ENCODE measurements at places on chromosomes 3 and 15. TPM values are rescaled to one million over a fixed set of nuclear protein-coding genes. Genes with fewer than 3 reads are reported as not detected.

- peaks cover 3% of the 10 kb centered on the region for H3K36me3 ChIP-seq
- H3K27me3 ChIP-seq: peaks cover 56% of the 10 kb centered on the region
- H3K4me1 ChIP-seq: peaks cover 2% of the 10 kb centered on the region
- DNase-seq: peak; percentile 71
These were observed at the start of gene MELTF for GRCh38 chr3:197029511-197030167. MELTF (minus strand) TSS chr3:197029817; CDS start chr3:197029702, 115 bp downstream.

The ST6GAL1 gene
- total RNA-seq: 80.7 TPM

DNA sequence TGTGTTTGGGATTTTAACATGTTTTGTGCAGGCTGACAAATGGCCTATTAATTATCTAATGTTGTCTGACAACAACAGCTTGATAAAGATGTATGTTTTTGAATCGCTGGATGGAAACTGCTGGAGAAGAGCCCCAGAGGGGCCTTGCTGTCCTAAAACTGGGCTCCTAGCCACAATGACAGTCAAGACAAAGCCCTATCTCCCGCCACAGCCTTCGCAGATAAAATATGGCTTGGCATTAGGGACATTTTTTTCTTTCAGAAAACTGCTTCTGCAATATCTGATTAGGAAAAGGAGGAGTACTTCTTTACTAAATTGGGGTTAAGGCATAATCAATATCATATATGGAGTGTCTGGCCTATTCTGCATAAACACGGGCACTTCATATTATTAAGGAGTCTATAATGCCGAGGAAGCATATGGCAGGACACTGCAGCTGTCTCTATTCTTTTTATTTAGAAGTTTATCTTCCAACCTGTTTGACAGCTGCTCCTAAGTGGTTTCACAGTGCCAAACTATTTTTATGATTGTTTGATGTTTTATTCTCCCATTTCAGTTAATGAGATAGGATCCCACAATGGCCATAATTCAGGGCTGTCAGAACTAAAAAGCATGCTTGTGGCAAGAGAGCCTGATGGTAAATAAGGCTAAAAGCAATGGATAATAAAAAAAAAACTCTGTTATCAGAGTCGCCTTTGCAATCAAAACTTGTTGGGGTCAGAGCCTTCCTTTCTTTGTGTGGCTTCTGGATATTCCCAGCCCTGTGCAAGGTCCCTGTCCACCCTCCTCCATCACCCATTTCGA lies 210.1 kb downstream of the MECOM start:
- no peaks in the 10 kb centered on the region for H3K27me3 ChIP-seq
- DNase-seq: no peak
- H3K36me3 ChIP-seq: peaks cover 3% of the 10 kb centered on the region
- peak overlapping the region; percentile 62 for H3K27ac ChIP-seq
- peaks cover 33% of the 10 kb centered on the region for H3K4me1 ChIP-seq
- H3K4me3 ChIP-seq: no peak overlapping the region

The TTLL13 gene
- total RNA-seq: 0.69 TPM

- H3K27ac ChIP-seq: no peak overlapping the region
- H3K36me3 ChIP-seq: no peaks in the 10 kb centered on the region
- no peaks in the 10 kb centered on the region for H3K4me1 ChIP-seq
- H3K27me3 ChIP-seq: no peaks in the 10 kb centered on the region
- H3K4me3 ChIP-seq: no peak overlapping the region
- DNase-seq: no peak
These were observed 106.9 kb upstream of the THSD4 start for GRCh38 chr15:71008250-71008870.

GRCh38 chr3:51967384-51968169 lies at the start of gene PCBP4:
PCBP4 (minus strand) TSS chr3:51967454; CDS start chr3:51961240, 6,214 bp downstream.
- H3K27me3 ChIP-seq: no peaks in the 10 kb centered on the region
- peaks cover 3% of the 10 kb centered on the region for H3K36me3 ChIP-seq
- peak within 1 kb of the TSS; percentile 89 for H3K4me3 ChIP-seq
- H3K27ac ChIP-seq: peak within 1 kb of the TSS; percentile 95
- H3K4me1 ChIP-seq: peaks cover 31% of the 10 kb centered on the region

DNA sequence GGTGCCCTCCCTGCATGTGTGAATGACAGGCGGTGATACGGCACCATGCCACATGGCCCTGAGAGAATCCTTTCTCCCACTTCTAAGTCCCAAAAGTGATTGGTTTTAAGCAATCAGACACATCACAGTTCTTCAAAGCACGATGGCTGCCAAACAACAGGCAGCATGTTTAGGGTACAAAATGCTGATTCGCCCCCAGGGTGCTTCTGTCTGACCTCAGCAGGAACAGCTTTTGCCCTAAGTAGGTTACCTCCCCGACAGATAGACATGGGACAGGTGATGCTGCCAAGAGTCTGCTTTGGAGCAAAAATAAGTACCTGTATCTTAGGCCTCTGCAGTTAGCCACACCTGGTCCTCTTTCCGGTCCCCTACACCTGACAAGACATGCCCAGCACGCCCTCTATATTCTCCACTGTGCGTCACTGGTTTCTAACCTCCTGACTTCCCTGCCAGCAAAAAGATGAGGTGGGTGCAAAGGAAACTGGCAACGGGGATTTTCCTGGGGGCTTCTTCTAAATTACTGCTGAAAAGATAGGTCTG lies 549.8 kb downstream of the FOXP1 start:
- peak overlapping the region; percentile 59 for H3K27ac ChIP-seq
- H3K27me3 ChIP-seq: no peaks in the 10 kb centered on the region
- peaks cover 49% of the 10 kb centered on the region for H3K36me3 ChIP-seq
- no peak overlapping the region for H3K4me3 ChIP-seq
- H3K4me1 ChIP-seq: peaks cover 18% of the 10 kb centered on the region

The GOLGA6B gene
- not detected for total RNA-seq

DNA sequence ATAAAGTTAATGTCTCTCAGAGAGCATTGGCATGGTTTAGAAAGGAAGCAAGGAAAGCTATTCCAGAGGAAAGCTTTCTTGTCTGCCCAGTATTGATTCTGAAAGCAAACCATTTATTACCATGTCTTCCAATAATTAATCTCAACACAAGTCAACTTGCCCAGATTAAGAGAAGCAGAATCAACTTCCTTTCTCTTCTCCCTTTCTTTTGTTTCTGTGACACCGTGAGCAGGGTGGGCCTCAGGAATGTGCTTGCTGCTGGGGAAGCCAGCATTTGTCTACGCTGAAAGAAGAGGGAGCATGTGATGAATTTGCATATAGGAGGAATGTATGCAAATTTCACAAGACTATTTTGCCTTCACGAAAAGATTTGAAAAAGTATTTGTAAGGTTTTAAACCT lies 368.6 kb upstream of the ROPN1 start:
- H3K36me3 ChIP-seq: peaks cover 12% of the 10 kb centered on the region
- no peak for DNase-seq
- peaks cover 18% of the 10 kb centered on the region for H3K4me1 ChIP-seq
- peak overlapping the region; percentile 9 for H3K4me3 ChIP-seq

DNA sequence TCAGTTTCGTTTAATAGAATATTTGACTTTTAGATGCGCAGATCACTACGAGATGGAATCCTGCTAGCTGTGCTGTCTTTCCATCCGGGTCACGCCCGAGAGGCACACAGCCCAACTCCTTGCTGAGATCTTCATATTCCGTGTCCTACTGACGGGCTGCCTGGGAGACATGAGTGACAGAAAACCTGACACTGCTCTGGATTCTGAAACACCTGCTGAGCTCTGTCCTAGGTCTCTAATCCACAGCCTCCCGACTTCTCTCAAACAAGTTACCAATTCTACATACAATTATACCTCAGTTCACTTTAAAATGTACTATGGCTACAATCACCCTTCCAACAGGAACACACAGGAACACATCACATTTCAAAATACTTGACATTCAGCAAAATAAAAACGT lies 27.2 kb downstream of the TFRC start:
- no peaks in the 10 kb centered on the region for H3K4me1 ChIP-seq
- H3K4me3 ChIP-seq: no peak overlapping the region
- no peaks in the 10 kb centered on the region for H3K27me3 ChIP-seq
- peaks cover 47% of the 10 kb centered on the region for H3K36me3 ChIP-seq
- H3K27ac ChIP-seq: no peak overlapping the region

- no peak overlapping the region for H3K4me3 ChIP-seq
- H3K27me3 ChIP-seq: no peaks in the 10 kb centered on the region
- DNase-seq: no peak
- peak overlapping the region; percentile 15 for H3K27ac ChIP-seq
- H3K4me1 ChIP-seq: no peaks in the 10 kb centered on the region
These were observed 21.4 kb downstream of the CCDC191 start for GRCh38 chr3:114034787-114035545.

- H3K36me3 ChIP-seq: no peaks in the 10 kb centered on the region
- no peak for DNase-seq
- H3K4me1 ChIP-seq: peaks cover 16% of the 10 kb centered on the region
- H3K27me3 ChIP-seq: peaks cover 23% of the 10 kb centered on the region
These were observed 170.2 kb upstream of the IL12A start for GRCh38 chr3:159818399-159818798.

DNA sequence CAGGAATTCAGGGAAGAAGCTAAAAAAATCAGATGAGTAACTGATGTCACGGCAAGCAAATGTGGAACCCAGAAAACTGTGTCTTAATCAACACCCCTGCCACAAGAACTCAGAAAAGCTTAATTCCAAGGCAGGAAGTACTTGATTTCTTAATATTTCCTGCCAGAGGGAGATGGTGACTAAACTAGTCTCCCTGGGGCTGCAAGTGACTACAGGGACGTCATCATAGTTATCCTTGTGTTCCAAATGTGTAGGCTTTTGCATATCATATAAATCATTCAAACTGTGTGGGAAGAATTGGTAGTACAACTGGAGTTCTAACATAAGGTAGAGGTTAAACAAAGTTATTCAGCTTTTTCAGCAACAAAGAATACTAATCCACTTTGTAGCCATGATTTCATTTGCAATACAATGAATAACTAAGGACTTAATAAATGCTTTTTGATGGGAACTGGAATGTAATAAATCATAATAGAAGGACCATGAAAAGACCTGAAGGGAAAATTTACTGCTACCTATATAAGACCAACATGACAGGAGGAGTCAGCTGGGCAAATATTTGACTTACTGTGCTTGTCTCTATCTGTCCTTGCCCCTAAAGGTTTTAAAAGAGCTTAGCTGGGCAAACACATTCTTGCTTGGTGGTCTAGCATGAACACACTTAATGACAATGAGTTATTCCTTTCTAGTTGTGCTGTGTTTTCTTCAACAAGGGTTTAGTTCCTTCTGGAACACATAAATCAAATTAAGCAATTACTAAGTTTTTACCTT lies 76.0 kb upstream of the NECTIN3 start:
- no peak overlapping the region for H3K27ac ChIP-seq
- no peak overlapping the region for H3K4me3 ChIP-seq
- DNase-seq: no peak
- peaks cover 9% of the 10 kb centered on the region for H3K4me1 ChIP-seq

DNA sequence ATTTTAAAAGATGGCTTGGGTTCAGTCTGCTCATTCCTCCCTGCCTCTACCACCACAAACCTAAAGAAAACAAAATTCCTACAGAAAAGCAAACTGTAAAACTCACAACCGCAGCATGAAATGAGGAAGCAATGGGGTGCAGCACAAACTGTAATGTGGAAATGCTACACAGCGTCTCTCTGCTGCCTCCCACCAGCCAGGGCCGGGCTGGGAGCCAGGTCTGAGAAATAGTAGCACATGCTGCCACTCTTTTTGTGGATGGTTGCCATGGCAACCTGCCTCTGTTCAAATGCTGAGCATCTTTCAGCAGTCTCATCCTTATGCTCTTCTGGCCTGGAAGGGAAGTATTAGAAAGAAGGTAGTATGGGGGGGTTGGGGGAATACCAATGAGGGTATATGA lies 55.4 kb downstream of the EOMES start:
- no peak overlapping the region for H3K4me3 ChIP-seq
- H3K4me1 ChIP-seq: no peaks in the 10 kb centered on the region

- no peaks in the 10 kb centered on the region for H3K27me3 ChIP-seq
- no peak overlapping the region for H3K27ac ChIP-seq
- H3K36me3 ChIP-seq: no peaks in the 10 kb centered on the region
- DNase-seq: peak; percentile 46
- no peaks in the 10 kb centered on the region for H3K4me1 ChIP-seq
- no peak overlapping the region for H3K4me3 ChIP-seq
These were observed 617.4 kb downstream of the CADM2 start for GRCh38 chr3:85576091-85576690.

DNA sequence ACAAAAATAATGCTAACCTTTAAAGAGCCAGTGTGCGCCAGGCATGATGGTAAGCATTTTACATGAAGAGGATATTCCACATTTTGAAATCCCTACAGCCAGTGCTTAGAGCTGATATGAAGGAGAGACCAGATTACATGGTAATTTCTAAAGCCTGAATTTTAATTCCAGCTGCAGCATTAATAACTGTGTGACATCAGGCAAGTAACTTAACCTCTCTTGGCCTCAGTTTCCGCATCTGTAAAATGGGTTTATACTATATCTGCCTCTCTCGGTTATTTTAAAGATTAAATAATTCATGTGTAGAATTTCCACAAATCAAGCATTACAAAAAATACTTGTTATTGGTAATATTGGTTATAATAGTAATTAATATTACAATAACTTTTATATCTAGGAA lies 165.4 kb downstream of the UACA start:
- H3K27me3 ChIP-seq: no peaks in the 10 kb centered on the region
- no peak for DNase-seq
- H3K4me3 ChIP-seq: no peak overlapping the region
- H3K27ac ChIP-seq: no peak overlapping the region

- H3K27me3 ChIP-seq: no peaks in the 10 kb centered on the region
- DNase-seq: no peak
- H3K4me3 ChIP-seq: no peak overlapping the region
These were observed 15.6 kb downstream of the EOGT start for GRCh38 chr3:68997887-68998286.

- H3K27ac ChIP-seq: no peak overlapping the region
- no peak for DNase-seq
- H3K4me3 ChIP-seq: no peak overlapping the region
- H3K4me1 ChIP-seq: peaks cover 13% of the 10 kb centered on the region
- no peaks in the 10 kb centered on the region for H3K36me3 ChIP-seq
These were observed 622.2 kb downstream of the ZPLD1 start for GRCh38 chr3:103057003-103057402.

- no peaks in the 10 kb centered on the region for H3K36me3 ChIP-seq
- H3K4me3 ChIP-seq: no peak overlapping the region
- H3K27me3 ChIP-seq: peaks cover 57% of the 10 kb centered on the region
- H3K4me1 ChIP-seq: peaks cover 18% of the 10 kb centered on the region
- DNase-seq: no peak
- H3K27ac ChIP-seq: no peak overlapping the region
These were observed 120.0 kb upstream of the CTDSPL start for GRCh38 chr3:37741644-37742043.

GRCh38 chr15:47610736-47611135 lies 106.6 kb upstream of the SEMA6D start:
- H3K36me3 ChIP-seq: no peaks in the 10 kb centered on the region
- H3K27ac ChIP-seq: no peak overlapping the region
- peaks cover 7% of the 10 kb centered on the region for H3K4me1 ChIP-seq
- H3K27me3 ChIP-seq: no peaks in the 10 kb centered on the region

DNA sequence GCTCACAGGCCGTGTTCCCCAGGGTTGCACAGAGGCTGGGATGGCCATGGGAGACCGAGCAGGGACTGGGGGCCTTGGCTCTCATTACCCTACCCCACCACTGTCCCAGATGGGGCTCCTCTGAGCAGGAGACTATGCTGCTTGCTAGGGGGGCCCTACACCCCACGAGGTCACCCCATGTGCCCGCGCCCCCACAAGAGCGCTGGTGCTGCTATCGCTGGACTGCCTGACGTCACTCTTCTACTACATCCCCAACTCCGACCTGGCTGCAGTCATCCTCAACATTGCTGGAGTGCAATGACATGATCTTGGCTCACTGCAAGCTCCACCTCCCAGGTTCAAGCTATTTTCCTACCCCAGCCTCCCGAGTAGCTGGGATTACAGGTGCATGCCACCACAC lies 307.7 kb downstream of the ARRDC4 start:
- no peak overlapping the region for H3K4me3 ChIP-seq
- no peaks in the 10 kb centered on the region for H3K27me3 ChIP-seq
- no peaks in the 10 kb centered on the region for H3K36me3 ChIP-seq
- no peak overlapping the region for H3K27ac ChIP-seq

Measured in progenitor cell of endocrine pancreas (in vitro differentiated cells).